ENCODE measurements at places on chromosomes 6 and 20.

DNA sequence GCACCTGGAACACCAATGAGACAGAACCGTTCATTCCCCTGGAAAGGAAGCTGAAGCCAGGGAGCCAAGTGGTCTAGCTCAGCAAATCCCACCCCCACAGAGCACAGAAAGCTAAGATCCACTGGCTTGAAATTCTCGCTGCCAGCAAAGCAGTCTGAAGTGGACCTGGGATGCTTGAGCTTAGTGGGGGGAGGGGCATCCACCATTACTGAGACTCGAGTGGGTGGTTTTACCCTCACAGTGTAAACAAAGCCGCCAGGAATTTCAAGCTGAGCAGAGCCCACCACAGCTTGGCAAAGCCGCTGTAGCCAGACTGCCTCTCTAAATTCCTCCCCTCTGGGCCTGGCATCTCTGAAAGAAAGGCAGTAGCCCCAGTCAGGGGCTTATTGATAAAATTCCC is 53.1 kb downstream of the KIF16B start:
- peaks cover 5% of the 10 kb centered on the region for H3K36me3 ChIP-seq
- H3K27me3 ChIP-seq = no peaks in the 10 kb centered on the region
- peaks cover 16% of the 10 kb centered on the region for H3K4me1 ChIP-seq
- H3K4me3 ChIP-seq = no peak overlapping the region

DNA sequence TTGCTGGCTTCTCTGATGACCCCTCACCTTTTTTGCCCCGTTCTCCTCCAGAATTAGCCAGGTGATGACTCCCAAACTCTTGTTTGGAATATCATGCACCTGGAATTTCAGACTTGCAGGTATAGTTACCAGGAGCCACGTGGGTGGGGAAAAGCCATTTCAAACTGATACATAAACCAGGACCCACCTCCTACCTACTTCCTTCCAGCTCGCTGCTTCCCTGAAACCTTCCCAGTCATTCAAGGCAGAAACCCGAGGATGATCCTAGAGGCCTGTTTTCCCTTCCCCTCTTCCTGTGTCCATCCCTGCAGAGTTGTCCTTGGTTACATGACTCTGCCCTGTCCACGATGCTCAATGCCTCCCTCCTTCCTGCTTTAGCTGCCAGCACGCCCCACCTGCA is 101.9 kb downstream of the MTHFD1L start:
- peaks cover 7% of the 10 kb centered on the region for H3K27me3 ChIP-seq
- no peak for DNase-seq
- peak overlapping the region; percentile 85 for H3K27ac ChIP-seq

DNA sequence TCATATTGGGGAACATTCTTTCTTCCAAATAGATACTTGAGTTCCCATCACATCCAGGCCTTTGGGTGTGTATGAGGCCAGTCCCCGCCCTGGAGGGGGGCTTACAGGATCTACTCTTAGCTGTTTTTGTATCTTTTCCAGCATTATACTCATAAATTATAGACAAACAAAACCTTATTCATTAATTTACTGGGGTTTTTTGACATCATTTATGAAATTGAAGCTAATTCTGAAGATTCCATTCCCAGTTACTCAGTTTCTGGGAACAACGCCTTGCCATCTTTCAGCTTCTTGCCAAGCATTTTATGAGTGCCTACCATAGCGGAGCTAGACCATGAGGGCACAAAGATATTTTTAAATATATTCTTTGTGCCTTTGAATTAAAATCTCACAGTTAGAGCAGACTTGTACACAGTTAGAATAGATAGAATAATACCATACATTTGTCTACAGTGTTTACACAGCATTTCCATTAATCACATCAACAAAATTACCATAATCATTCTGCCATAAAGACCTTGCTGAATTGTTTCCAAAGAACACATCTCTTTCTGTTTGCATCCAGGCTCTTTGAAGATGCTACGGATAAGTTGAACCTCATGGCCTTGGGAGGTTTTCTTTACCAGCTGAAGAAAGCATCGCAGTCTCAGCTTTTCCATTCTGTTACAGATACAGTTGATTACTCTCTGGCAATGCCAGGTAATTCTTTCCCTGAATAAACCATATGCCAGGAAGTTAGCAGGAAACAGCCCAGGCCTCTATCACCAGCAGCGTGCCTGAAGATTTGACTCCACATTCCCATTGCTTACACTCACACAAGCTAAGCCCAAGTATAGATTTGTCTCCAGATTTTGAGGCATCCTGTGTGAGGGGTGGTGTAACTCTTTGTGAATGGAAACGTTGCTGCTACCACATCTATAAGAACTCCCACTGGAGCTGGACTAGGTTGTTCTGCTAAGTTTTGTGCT is 75.4 kb upstream of the PBOV1 start:
- no peaks in the 10 kb centered on the region for H3K36me3 ChIP-seq
- H3K27ac ChIP-seq = no peak overlapping the region
- no peak overlapping the region for H3K4me3 ChIP-seq
- no peaks in the 10 kb centered on the region for H3K27me3 ChIP-seq

DNA sequence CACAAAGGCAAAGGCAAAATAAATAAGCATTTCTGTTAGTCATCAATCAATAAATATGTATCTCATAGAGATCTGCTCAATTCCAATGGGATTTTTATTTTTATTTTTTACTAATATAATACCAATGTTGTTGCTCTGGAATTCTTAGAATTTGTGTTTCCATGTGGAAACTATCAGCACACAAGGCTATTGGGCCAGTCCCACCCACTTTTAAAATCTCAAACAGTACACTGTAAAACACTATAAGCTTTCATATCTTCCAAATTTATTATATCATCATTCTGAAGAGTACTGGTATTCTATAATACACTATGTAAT is 563.8 kb upstream of the MARCKS start:
- no peaks in the 10 kb centered on the region for H3K4me1 ChIP-seq
- no peaks in the 10 kb centered on the region for H3K36me3 ChIP-seq
- DNase-seq = no peak
- no peak overlapping the region for H3K27ac ChIP-seq

DNA sequence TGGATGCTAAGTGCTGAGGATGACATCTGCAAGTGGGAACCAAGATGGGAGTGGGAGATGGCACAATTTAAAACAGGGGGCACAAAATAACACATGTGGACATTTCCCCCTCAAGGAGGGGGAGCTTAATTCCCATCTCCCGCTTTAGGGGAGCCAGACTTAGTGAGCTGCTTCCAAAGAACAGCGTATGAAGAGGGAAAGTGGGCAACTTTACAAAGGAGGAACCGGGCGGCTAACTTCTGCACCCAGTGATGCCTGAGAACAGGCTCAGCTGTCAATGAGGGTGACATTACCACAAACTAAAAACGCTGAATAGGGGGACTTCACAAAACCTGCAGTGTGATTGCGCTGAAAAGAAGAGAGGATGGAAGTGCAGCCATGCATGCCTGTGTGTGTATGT is 95.5 kb upstream of the NXT1 start:
- H3K4me1 ChIP-seq = peaks cover 40% of the 10 kb centered on the region
- H3K27me3 ChIP-seq = peaks cover 9% of the 10 kb centered on the region
- H3K36me3 ChIP-seq = no peaks in the 10 kb centered on the region
- H3K4me3 ChIP-seq = no peak overlapping the region
- DNase-seq = no peak

DNA sequence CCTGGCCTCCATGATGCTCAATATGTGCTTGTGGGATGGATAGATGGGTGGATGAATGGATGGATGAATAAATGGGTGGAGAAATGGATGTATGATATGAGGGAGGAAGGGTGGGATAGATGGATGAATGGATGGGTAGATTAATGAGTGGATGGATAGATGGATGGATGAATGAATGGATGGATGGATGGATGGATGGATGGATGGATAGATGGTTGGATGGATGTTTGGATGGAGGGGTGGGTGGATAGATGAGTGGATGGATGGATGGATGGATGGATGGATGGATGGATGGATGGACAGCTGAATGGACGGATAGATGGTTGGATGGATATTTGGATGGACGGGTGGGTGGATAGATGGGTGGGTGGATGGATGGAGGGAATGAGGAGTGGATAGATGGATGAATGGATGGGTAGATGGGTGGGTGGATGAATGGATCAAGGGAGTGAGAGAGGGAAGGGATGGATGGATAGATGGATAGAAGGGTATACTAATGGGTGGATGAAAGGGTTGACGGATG is 139.4 kb downstream of the CEBPB start:
- DNase-seq = no peak
- H3K4me3 ChIP-seq = no peak overlapping the region
- H3K36me3 ChIP-seq = no peaks in the 10 kb centered on the region
- H3K27me3 ChIP-seq = peaks cover 10% of the 10 kb centered on the region
- no peaks in the 10 kb centered on the region for H3K4me1 ChIP-seq

GRCh38 chr20:15564981-15565380 is 1008.3 kb downstream of the KIF16B start:
- H3K4me1 ChIP-seq = no peaks in the 10 kb centered on the region
- no peak overlapping the region for H3K4me3 ChIP-seq
- no peak for DNase-seq
- peaks cover 1% of the 10 kb centered on the region for H3K27me3 ChIP-seq
- no peak overlapping the region for H3K27ac ChIP-seq
- no peaks in the 10 kb centered on the region for H3K36me3 ChIP-seq

DNA sequence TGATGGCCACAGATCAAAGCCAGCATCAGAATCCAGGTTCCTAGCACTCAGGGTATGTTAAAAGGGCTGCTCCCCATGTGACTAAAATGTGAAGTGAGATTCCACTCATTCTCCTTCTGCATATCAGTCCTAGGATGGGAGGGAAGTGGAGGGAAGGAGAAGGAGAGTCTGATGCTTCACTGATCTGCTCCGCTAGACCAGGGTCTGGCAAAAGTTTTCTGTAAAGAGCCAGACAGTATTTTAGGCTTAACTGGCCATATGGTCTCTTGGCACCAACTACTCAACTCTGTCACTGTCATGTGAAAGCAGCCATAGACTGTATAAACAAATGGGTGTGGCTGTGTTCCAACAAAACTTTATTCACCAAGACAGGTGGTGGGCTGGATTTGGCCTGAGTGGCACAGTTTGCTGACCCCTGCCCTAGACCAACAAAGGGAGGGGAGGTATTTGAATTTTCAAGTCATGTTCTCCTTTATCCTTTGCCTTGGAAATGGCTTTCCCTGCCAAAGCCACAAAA is 22.6 kb downstream of the GHRH start:
- no peak overlapping the region for H3K4me3 ChIP-seq
- DNase-seq = no peak
- peaks cover 12% of the 10 kb centered on the region for H3K4me1 ChIP-seq
- H3K27me3 ChIP-seq = peaks cover 5% of the 10 kb centered on the region
- peaks cover 49% of the 10 kb centered on the region for H3K36me3 ChIP-seq

GRCh38 chr20:23907579-23907978 is 28.0 kb upstream of the CST5 start:
- H3K27ac ChIP-seq = no peak overlapping the region
- no peak for DNase-seq
- H3K4me1 ChIP-seq = no peaks in the 10 kb centered on the region
- peaks cover 4% of the 10 kb centered on the region for H3K36me3 ChIP-seq

DNA sequence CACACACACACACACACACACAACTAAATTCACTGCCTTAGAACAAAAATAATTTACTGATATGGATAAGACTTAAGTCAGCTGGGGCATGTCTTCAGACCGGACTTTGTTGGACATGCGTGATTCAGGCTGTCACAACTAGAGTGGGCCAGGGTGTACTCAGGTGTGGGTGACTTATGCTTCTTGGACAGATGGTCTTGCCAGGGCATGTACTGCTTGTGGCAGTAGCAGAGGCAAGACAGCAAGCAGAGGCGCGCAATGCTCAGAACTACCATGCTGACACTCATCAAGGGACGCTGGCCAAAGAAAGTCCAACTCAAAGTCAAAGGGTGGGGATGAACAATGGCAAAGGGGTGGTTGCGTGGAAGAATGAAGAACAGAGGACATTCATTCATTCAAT is 437.5 kb downstream of the CBLN4 start:
- peaks cover 4% of the 10 kb centered on the region for H3K36me3 ChIP-seq
- no peak for DNase-seq
- no peaks in the 10 kb centered on the region for H3K4me1 ChIP-seq
- H3K27me3 ChIP-seq = no peaks in the 10 kb centered on the region
- H3K27ac ChIP-seq = no peak overlapping the region
- no peak overlapping the region for H3K4me3 ChIP-seq

DNA sequence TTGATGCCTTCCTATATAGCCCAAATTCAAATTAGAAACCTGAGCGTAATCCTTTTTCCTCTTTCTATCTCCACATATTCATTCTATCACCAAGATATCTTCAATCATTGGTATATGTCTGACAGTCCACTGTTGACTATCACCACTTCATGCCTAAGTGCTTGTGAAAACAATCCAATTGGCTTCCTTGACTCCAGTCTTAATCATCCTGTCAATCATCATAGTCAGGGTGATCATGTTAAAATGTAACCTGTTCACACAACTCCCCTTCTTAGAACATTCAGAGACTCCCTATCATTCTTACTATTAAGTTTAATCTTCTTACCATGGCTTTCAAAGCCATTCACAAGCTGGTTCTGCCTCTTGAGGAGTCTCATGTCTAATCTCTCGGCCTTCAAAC is 616.7 kb downstream of the PHF3 start:
- no peak overlapping the region for H3K4me3 ChIP-seq
- H3K36me3 ChIP-seq = no peaks in the 10 kb centered on the region
- no peak for DNase-seq
- H3K27ac ChIP-seq = no peak overlapping the region

DNA sequence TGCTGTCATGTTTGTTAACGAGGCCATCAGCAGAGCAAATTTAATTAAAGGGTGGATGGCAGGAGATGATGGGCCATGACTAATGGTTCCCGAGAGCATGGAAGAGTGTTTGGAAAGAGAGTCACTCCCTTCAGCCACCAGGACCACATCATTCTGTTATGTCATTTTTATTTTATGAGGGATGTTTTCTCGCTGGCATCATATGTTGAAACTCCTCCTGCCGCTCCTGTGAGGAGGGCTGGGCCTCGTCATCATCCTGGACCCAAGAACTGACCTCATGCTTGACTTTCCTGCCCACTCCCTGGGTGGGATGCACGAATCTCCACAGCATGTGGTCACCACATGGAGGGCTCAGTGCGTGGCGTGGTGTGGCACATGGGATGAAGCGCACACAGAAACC is 86.4 kb upstream of the FRMD1 start:
- peaks cover 3% of the 10 kb centered on the region for H3K36me3 ChIP-seq
- peaks cover 4% of the 10 kb centered on the region for H3K4me1 ChIP-seq
- H3K4me3 ChIP-seq = no peak overlapping the region
- H3K27ac ChIP-seq = no peak overlapping the region
- no peak for DNase-seq
- H3K27me3 ChIP-seq = peaks cover 5% of the 10 kb centered on the region

- no peak for DNase-seq
- no peak overlapping the region for H3K27ac ChIP-seq
- H3K27me3 ChIP-seq = peaks cover 7% of the 10 kb centered on the region
- H3K4me1 ChIP-seq = peaks cover 19% of the 10 kb centered on the region
- H3K36me3 ChIP-seq = no peaks in the 10 kb centered on the region
- H3K4me3 ChIP-seq = no peak overlapping the region
These were observed 105.4 kb downstream of the TSHZ2 start for GRCh38 chr20:53077373-53078205.

- no peak for DNase-seq
- H3K27ac ChIP-seq = no peak overlapping the region
- H3K4me1 ChIP-seq = peaks cover 8% of the 10 kb centered on the region
These were observed 184.2 kb upstream of the CCN2 start for GRCh38 chr6:132135409-132135808.

- peaks cover 3% of the 10 kb centered on the region for H3K4me1 ChIP-seq
- DNase-seq = no peak
- H3K36me3 ChIP-seq = peaks cover 10% of the 10 kb centered on the region
- H3K27ac ChIP-seq = no peak overlapping the region
- peaks cover 3% of the 10 kb centered on the region for H3K27me3 ChIP-seq
These were observed 340.4 kb downstream of the GRIK2 start for GRCh38 chr6:101733899-101734298.

Measured in endothelial cell (in vitro differentiated cells).